SW480 (cell line): ENCODE measurements at places on chromosomes 3 and 15.

GRCh38 chr3:149090907-149091306, 4.6 kb upstream of the HLTF start:
- DNase-seq: no peak

GRCh38 chr3:12890610-12891390, 49.4 kb upstream of the RPL32 start:
- DNase-seq: peak; percentile 89

- DNase-seq: no peak
These were observed 989 bp upstream of the VGLL3 start for GRCh38 chr3:86991840-86992435.

- DNase-seq: no peak
These were observed 278.1 kb downstream of the THSD4 start for GRCh38 chr15:71393383-71393782.

- no peak for DNase-seq
These were observed 43.1 kb downstream of the LRRN1 start for GRCh38 chr3:3842356-3842755.

GRCh38 chr15:48096355-48096786, 24.4 kb upstream of the SLC24A5 start:
- no peak for DNase-seq

GRCh38 chr3:140344601-140345205, 333.2 kb upstream of the TRIM42 start:
- no peak for DNase-seq

DNA sequence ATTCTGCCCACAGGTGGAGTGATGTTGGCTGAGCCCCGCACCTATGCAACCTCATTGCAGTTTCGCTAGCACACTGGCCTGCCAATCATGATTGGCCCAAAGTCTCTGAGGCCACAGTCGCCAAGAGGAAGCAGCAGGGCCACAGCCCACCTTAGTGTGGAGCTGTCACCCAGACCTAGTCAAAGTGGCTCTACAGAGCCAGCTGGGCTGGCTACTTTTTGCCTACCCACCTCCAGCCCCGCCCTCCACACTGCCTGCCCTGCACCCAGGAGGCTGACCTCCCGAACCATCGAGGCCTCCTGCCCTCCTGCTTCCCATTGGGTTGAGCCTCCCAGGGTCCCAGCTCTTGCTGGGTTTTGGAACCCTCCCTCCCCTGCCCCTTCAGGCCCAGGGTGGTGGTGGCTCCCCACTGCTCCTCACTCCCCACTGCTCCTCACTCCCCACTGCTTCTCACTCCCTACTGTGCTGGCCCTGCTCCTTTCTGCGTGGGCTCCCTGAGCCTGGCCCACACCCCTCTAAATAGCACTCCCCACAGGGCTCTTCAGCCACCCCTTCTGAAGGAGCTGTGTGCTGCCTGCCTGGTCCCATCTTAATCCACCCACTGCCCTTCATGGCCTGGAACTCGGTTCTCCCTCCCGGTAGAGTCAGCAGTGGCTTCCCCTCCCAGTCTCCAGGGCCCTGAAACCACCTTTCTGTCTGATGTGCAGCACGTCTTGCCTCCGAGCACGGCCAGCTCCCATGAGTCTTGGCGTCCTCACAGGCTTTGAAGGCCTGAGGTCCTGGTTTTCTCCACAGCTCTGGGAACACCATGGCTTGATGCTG, 89.3 kb downstream of the WNT7A start:
- no peak for DNase-seq

DNA sequence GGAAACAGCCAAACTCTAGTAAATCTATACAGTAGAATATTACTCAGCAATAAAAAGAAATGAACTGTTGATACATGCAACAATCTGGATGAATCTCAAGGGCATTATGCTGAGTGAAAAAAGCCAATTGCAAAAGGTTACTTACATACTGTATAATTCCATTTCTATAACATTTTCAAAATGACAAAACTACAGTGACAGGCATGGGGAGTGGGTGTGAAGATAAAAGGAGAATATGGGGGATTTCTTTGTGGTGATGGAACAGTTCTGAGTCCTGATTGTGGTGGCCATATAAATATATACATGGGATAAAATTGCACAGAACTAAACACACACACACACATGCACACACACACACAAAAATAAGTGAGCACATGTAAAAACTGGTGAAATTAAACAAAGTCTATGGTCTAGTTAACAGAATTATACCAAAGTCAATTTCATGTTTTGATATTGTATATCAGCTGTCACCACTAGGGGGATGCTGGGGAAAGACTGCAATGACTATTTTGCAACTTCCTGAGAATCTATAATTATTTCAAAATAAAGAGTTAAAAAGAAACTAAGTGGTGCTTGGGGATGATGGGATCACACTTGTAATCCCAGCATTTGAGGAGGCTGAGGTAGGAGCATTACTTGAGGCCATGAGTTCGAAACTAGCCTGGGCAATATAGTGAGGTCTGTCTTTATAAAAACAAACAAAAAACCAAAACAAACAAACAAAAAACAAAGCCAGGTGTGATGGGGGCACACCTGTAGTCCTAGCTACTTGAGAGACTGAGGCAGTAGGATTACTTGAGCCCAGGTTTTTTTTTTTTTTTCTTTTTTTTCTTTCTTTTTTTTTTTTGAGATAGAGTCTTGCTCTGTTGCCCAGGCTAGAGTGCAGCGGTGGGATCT, 66.0 kb downstream of the SPTSSB start:
- peak; percentile 5 for DNase-seq

GRCh38 chr3:23834082-23834870, 28.5 kb downstream of the UBE2E1 start:
- no peak for DNase-seq

- no peak for DNase-seq
These were observed 25.9 kb upstream of the GOLGA8B start for GRCh38 chr15:34609102-34610057.

DNA sequence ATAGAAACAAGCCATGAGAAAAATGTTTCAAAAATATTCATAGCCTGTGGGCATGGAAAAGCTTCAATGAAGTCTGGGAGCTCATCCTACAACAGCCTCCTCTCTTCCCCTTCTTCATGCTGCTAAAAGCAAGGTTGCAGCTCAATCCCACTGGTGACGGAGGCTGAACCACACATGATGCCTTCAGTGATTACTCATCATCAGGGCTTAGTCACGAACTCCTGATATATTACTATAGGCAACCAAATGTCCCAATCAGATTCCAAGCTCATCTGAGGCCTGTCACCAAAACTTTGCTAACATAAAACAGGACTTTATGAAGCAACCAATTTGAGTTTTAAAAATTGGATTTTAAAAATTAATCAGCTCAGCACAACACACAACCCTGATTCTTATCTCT, 24.0 kb upstream of the SLC24A5 start:
- no peak for DNase-seq

DNA sequence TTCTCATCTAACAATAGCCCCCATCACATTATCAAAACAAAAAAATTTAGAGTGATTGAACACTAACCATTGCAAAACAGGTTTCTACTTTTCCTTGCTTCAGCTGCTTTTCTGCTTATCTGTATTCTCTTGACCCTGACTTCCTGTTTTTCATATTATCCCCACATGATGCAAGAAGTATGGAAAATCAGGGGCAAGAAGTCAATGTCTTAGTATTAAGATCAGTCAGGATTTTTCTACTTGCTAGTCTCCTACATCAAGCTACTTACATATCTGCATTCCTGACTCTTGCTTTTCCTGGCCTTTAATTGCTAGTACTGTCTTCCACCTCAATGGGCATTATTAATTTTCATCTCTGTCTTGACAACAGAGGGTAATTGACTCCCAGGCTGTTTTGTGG, 300.2 kb downstream of the OTOL1 start:
- no peak for DNase-seq

GRCh38 chr3:120393243-120393642, 44.1 kb upstream of the LRRC58 start:
- DNase-seq: no peak

GRCh38 chr15:50773389-50773788, 7.9 kb upstream of the SPPL2A start:
- DNase-seq: no peak

DNA sequence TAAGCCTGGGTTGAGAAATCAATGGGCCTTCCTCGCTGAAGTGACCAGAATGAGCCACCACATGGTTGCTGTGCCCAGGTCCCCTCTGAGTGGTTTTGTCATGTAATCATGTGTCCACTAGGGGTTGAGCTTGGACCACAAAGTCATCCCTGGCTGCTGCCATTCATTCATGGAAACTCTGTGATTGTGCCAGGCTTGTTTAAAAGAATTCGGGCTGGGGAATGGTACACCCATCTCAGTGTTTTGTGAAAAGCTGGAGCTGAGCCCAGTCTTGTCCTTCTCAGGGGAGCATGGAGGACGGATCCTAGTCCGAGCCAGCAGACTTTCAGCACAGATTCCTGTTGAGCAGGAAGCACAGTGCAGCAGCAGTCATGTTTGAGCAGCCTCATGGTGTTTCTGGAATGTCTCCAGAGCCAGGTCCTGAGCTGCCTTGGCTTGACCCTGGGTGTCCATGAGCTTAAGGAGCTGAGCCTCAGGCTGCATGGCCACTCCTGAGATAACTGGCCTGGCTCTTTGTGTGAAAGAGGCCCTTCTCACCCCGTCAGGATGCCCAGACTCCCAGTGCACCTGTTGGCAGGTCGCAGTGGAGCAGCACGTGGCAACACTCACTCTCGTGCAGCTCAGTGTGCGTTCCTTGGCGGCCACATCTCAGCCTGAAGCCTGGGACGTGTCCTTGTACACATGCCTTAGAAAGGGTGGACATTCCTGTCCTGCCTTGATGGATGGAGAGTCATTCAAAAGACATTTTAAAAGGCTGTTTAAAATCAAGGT, 260.3 kb upstream of the TPM1 start:
- peak; percentile 65 for DNase-seq

GRCh38 chr3:156098437-156099035, 21.8 kb upstream of the KCNAB1 start:
- no peak for DNase-seq

GRCh38 chr3:94787734-94788270, 724.9 kb downstream of the NSUN3 start:
- DNase-seq: no peak

GRCh38 chr3:122366379-122366749, 16.7 kb downstream of the MIX23 start:
- no peak for DNase-seq

GRCh38 chr15:92050220-92050898, 196.9 kb downstream of the SLCO3A1 start:
- DNase-seq: no peak

- DNase-seq: no peak
These were observed 11.5 kb downstream of the MB21D2 start for GRCh38 chr3:192905980-192906678.
